ENCODE measurements at places on chromosomes 11 and 22. TPM values are rescaled to one million over a fixed set of nuclear protein-coding genes. Genes with fewer than 3 reads are reported as not detected.

MAPK8IP2 gene
- 0.53 TPM for total RNA-seq

SCGB1A1 gene
- not detected for total RNA-seq

FXYD2 gene
- total RNA-seq = not detected

MB gene
- not detected for total RNA-seq

MUC5AC gene
- under 0.01 TPM for total RNA-seq

APOBEC3B gene
- 0.26 TPM for total RNA-seq

HBE1 gene
- not detected for total RNA-seq

OR51B2 gene
- not detected for total RNA-seq
